ENCODE measurements at places on chromosomes 3 and 15.

DNA sequence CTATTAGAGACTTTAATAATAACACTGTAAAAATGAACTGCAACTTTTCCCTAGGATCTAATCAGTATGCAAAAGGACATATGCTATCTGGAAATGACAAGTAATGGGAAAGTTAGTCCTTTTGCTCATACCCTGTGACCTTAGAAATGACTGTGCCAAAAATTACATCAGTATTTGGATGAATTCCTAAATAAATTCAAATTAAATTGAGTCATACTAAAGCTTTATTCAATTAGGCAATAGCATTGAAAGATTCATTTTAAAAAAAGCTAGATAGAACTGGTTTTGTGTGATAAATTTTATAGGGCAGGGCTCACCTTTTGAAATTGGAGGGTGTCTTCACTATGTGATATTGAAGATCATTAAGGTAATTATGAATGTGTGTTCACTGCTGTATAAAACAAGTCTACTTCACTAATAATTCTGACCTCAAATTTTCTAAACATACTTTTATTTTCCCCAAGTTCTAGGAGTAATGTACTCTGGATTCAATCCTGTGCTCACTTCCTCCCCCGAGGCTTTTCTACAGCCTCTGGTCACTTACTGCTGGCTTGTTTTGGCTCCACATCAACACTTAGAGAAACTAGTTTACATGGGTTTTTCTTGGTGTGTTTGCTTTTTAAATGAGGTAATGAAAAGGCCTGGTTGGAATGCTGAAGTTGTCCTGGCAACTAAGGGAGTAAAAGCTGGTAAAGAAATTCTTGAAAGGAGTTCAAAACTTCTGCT, 44.4 kb upstream of the SPTSSB start:
- DNase-seq = peak; percentile 87

DNA sequence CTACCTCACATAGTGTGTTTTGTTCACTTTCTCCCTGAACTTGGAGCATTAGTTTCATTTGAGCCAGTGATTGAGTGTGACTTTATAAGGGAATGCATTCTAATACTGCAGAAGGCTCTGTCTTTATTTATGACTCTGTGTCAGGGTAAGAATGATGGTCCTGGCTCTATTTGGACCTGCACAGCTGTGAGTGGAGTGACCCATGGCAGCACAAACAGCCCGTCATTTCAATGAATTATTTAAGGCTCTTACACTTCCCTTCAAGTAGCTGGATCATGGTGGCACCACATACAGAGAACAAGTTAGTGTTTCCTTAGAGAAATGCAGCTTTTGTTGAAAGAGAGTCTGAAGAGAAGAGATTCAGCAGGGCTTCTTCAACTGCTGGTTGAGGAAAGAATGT, 16.4 kb downstream of the TMEM108 start:
- no peak for DNase-seq

- DNase-seq = no peak
These were observed 61.5 kb upstream of the GOLIM4 start for GRCh38 chr3:168157099-168157700.

DNA sequence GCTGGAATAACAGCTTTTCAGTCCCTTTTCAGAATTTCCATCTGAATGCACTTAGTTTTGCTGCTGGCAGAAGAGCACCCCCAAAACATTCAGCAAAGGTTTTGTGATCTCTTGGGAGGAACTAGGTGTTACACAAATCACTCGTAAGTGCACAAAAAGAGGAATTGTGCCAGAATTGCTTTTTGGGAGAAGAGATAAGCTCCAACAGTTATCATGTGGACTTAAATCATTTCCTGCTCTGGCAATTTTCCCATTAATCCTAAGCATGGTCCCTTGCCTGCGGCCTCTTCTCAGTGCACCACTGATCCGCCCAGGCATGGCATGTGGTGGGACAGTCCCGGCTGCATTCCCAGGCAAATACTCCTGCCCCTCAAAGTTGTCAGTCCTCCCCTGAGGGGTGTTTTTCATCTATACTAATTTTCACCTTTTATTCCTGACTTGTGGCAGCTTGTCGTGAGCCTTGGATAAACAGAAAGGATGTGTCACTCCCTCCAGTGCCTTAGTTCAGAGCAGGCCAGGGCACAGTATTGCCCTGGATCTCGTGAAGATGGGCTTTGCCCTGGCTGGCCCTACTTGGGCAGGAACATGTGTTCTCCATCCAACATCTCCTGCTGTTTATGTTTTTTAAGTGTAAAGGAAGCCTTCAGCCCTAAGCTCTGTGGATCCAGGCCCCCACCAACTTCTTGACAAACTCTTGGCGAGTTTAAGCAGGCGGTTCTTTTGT, 44.6 kb upstream of the VILL start:
- DNase-seq = peak; percentile 93

GRCh38 chr3:141201122-141201521, 30.5 kb upstream of the PXYLP1 start:
- DNase-seq = no peak

DNA sequence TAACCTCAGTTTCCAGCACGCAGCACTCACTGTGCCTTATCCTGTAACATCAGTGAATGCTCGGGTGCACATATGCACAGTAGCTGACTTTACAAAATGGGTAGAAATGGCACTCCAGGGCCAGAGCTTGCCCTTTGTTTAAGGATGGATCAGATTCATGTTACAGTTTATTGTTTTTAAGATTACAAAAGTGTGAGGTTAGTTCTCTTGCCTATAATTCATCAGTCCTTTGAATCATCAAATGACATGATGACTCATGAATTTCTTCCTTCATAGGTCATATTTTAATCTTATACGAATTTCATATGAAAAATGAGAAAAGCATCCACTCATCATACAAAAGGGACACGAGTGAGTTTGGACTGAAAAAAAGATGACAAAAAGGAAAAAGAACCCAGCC, 545.3 kb downstream of the GBE1 start:
- DNase-seq = no peak

DNA sequence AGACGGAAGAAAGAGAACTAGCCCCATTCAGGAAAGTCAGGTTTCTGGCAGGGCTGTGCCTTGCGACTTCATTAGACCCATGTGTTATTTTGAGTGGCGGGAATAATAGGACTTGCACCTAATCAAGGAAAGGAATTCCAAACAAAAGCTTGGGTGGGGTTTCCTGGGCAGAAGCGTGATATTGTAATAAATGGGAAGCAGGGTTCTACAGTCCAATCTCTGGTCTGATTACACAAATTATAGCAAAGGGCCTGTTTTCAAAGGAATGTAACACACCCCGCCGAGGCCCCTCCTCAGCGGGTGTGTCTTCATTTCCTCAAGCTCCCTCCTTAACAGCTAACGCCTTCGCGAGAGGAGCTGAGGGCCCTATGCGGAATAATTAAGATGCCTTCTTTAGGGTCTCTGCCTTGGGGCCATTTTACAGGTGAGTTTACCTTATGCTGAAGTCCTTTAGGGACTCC, 396.0 kb upstream of the C2CD4B start:
- peak; percentile 56 for DNase-seq

- peak; percentile 28 for DNase-seq
These were observed 27.1 kb upstream of the MAP3K13 start for GRCh38 chr3:185335799-185336198.

DNA sequence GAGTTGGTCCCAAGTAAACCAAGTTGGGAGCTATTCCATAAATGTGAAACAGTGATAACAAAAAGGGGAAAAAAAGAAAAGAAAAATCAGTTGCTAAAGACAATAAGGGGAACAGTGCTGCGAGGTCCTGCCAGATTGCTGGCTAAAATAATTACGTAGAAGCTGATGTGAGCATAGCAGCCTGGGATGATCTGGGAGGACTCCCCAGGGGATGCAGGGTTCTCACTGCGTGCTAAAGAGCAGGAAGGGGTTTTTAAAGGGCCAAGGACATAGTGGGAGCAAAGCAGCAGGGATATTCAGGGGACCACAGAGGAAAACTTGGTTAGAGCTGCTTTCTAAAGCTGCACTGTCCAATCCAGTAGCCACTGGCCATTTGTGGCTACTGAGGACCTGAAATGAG, 133.0 kb upstream of the UMPS start:
- no peak for DNase-seq

- no peak for DNase-seq
These were observed 378.6 kb downstream of the VPS13C start for GRCh38 chr15:61681676-61682075.

DNA sequence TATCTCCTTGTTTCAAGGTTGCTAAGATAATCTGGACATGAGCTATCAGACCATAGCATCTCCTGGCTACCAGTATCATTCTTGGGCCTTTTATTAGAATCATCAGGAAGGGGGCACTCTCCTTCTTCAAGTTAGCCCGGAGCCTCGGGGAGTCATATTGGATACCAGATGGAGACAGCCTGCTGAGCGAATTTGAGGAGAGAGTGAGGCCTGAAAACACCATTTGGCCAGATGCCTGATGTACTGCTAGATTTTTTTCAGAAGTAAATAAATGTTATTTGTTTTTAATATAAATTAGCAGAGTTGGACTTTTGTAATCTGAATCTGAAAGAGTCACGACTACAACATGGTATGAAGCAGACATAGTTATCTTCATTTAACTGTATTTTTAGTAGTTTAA, 848.6 kb downstream of the IGSF11 start:
- no peak for DNase-seq

DNA sequence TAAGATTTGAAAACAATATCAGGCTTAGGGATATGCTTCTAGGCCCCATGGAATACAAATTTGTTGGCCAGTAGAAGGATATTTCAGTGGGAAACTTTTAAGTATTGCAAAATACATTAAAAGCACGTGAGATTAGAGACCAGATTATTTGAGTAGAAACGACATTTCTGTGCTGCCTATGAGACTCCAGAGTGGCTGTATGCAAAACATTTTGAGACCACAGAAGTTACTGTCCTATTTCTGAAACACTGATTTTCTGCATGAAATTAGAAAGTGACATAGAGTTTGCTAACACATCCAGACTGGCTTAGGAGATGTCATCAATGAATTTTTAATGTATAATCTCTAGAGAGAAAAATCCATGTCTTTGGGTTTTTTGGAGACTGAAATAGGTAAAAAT, 99.8 kb downstream of the KCNH8 start:
- no peak for DNase-seq

DNA sequence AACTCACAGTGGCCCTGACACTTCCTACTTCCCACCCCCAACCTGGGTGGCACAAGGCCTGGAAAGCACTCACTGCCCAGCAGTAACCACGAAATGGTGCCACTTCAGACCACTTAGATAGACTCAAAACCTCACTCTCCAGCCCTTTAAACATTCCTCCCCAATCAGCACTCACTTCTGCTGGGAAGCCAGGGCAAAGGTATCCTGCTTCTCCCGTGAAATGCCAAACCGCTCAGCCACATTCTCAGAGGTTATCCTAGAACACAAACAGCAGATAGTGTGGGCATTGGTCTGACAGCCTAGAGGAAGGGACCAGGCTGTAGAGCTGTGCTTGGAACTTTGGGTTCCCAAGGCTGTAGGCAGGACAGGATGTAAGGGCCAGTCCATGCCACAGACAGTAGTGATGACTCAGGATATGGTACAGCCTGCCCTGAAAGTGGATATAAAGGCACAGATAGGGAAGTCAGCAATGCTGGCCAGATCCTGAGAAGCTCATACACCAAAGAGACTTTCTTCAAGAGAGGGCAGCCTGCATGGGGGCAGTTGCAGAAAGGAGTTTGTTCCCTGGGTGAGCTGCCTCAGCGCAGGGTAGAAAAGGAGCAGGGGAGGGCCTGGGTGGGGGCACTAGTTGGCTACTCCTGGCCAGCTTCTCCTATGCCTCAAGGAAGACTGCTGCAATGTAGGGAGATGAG, 9.2 kb downstream of the ACAA1 start:
- DNase-seq = no peak

DNA sequence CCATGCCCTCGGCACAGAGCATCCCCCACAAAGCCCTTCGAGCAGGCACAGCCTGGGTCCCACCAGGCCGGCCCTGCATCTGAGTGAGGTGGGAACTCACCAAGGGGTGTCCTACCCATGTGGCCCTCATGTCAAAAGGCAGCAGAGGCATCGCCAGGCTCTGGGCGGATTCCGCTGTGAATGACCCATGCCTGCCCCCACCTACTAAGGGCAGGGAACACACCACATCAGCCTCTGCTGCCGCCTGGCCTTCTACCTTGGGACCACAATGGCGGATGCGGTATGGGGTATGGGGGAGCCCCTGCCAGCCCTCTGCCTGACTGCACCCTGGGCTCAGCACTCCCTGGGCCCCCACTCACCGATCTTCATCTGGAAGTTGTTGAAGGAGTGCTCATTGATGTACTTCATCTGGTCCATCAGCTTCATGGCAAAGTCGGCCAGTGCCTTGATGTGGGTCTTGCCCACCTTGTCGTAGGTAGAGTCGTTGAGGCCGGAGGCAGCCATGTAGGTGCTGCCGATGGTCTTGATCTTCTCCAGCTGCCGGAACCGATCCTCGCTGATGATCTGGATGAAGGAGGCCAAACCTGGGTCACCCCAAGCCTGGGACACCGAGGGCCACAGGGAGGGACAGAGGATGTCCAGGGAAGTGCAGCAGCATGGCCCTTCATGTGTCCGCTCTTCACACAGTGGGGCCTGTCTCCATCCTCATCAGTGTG, 87.8 kb downstream of the SEC22A start:
- DNase-seq = no peak

DNA sequence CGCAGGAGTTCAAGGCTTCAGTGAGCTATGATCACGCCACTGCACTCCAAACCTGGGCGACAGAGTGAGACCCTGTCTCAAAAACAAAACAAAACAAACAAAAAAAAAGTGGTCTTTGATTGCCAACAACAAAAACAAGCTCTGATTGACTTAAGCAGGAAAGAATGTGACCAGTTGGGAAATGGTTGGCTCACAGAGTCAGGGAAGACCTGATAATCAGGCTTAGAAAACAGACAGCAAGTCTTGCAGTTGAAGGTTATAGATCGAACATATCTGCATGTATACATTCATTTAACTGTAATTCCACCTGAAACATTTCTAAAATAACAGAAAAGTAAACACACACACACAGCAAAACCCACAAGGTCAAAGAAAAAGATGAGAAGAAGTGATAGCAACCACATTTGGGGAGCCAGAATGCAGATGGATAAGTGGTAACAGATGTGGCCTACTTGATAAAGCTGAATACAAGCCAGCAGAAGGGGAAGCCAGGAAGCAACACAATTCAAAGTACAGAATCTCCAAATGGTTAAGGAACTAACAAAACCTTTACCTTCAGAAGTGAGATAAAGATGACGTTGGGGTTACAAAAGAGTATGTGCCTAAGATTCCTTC, 699.9 kb upstream of the ZNF385D start:
- DNase-seq = peak; percentile 9

DNA sequence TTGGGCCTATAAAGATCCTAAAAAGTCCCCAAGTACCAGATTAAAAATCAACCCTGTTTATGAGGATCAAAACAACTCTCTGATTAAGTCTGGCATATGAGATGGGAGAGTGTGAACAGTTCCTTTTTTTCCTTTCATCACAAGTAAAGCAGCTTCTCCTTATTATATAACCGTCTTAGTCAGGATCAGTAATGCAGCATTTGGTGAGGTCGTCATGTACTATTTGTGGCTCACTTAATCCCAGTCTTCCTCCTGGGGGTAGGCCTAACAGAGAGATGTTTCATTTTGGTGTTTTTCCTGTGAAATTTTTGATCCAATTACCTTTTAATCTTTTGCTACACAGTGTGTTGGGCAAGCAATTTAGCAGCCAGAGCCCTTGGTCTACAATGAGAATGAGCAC, 333.1 kb upstream of the KCNMB2 start:
- peak; percentile 20 for DNase-seq

Data from umbilical cord (tissue), 2 donors.